AG04449 (cell line): ENCODE measurements at places on chromosomes 16 and 17.

- DNase-seq: no peak
These were observed 170.7 kb downstream of the CDH11 start for GRCh38 chr16:64951193-64951592.

GRCh38 chr17:49972486-49973270, 3.7 kb downstream of the DLX4 start:
- DNase-seq: no peak

DNA sequence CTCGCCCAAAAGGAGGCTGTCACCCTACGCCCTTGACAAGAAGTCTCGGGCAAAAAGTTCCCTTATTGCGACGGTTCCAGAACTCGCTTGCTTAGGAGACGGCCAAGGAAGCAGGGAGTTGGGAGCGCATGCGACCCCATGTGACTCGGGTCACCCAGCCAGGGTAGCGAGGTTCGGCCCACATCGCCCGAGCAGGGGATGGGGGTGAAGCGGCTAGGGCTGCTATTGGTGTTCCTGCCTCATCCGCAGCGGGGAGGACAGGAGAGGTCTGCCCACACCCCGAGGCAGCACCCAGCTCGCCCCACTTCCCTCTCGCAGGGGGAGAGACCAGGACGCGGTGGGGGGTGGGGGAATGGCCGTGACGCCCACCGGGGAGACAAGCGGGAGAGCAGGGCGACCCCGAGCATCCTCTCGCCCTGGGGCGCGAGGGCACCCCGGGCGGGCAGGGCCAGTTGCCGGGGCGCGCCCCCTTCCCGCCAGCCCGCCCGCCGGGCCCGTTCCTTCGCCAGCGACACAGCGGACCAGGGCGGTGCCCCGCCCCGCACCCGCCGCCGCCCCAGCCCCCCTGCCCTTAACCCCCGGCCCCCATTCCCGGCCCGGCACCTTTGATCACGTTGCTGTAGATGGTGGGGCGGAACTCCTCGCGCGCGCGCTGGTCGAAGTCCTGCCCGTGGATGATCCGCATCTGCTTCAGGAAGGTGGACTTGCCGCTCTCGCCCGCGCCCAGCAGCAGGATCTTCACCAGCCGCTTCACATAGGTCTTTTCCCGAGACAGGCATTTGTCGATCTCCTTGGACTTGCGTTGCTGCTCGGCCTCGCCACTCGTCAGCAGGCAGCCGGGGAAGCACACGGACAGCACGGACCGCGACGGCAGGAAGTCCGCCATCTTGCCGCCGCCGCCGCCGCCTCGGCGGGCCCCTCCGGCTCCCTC, 567 bp downstream of the GNA13 start:
- no peak for DNase-seq

- no peak for DNase-seq
These were observed 12.9 kb upstream of the ZKSCAN2 start for GRCh38 chr16:25270577-25270976.

DNA sequence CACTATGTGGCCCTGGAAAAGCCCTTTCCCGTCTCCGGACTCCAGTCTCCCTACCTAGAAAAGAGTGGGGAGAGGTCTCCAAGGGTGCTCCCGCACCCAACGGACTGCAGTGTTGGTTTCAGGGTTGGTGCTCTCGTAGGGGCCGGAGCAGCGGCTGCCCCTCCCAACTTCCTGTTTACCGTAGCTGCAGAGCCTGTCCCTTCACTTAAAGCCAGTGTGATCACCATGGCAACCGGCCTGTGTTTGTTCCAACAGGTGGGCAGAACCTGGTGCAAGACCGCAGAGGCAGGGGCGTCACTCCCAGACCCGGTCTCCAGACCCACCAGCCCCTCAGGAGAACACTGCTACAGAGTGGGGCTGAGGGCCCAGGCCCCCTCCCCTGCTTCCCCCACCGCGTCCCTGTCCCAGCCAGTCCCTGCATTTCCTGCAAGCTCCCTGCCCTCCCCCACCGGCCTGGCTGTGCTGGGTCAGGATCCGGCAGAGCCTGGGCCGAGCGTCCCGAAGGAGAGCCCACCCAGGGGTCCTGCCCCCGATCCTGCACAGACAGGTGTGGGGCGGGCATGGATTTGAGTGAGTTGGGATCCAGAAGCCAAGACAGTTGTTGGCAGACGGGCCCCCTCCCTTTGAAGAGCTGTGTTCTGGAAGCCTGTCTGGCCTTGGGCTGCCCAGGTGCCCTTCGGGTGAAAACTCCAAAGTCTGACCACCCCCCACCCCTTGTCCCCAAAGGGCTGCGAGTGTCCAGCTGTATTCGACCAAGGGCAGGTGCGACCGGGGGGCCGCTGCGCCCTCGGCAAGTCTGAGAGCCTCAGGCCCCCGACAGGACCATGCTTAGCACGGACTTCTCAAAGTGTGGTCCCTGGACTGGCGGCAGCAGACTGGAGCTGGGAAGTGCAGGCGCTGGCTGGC, 1.5 kb upstream of the BAIAP3 start:
- DNase-seq: no peak

GRCh38 chr16:89732142-89732917, 11.0 kb downstream of the ZNF276 start:
- DNase-seq: no peak

DNA sequence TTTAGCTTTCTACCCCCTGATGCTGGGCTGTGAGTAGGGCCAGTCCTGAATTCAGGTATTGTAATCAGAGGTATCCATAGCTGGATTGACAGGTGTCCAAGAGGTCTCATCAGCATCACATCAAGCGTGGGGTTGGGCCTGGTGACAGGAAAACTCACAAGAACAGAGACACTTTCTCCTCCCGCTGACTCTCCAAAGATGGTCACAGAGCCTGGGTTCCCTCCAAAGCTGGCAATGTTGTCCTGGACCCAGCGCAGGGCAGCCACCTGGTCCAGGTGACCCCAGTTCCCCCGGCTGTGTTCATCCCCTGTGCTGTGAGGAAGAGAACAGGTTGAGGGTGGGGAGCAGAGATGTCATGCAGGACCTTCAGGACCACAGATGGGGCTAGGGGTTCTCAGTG, 11.7 kb downstream of the CES1 start:
- no peak for DNase-seq

DNA sequence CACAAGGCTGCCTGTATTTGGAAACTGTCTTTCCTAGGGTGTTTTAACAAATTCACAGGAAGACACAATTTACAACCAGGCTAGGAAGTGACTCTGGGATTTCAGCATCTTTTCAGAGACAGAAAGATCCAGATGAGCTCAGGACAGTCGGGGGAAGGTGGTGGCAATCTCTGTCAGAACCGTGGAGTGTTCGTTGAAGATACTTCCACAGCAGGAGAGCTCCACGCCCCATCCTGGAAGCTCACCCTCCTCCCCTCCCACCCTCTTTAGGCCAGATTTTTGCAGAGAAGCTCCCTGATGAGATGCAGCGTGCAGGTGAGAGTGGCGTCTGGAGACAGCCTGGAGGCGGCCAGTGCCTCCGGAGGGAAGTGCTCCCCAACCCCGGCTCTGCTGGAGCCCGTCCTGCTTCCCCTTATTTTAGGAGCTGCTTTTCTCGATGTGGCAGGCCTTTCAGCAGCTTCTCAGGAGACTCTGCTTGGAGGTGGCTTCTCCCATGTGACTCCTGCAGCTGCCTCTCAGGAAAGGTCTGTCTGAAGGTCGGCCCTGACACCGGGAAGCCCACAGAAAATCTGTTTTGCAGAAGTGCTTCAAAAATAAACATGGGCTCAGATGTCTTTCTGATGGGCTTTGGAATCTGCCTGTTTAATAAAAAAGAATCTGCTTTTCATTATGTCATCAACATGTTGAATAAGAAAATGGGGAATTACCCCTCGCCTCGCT, 186.4 kb upstream of the CHMP6 start:
- no peak for DNase-seq

- no peak for DNase-seq
These were observed 21.9 kb upstream of the DLX4 start for GRCh38 chr17:49946964-49947584.

DNA sequence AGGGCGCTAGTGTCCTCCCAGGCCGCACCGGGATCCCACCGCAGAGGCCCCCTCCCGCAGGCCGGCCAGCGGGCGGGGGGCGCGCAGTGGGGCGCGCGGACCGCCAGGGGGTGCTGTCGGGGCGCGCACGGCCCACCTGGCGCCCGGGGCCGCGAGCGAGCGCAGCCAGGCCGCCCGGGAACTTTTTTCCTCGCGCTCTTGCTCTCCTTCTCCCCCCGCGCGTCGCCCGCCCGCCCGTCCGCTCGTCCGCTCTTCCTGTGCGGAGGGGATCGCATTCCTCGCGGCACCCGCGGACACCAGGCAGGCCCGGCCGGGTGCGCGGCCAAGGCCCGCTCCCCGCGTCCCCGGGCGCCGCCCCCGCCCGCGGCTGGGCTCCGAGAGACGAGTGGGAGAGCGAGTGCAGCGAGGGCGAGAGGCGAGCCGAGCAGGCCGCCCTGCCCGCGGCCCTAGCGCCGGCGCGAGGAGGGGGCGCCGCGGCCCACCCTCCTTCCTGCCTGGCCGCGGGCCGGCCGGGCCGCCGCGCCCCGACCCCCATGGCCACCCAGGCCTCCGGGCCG, at the start of gene RAI1:
TSS of gene RAI1 (plus strand) at position 272 of the 557 bp plus-strand sequence. CDS start 111,491 bp downstream, outside the sequence.
- no peak for DNase-seq

GRCh38 chr17:31900877-31901276, 631 bp downstream of the UTP6 start:
- no peak for DNase-seq

DNA sequence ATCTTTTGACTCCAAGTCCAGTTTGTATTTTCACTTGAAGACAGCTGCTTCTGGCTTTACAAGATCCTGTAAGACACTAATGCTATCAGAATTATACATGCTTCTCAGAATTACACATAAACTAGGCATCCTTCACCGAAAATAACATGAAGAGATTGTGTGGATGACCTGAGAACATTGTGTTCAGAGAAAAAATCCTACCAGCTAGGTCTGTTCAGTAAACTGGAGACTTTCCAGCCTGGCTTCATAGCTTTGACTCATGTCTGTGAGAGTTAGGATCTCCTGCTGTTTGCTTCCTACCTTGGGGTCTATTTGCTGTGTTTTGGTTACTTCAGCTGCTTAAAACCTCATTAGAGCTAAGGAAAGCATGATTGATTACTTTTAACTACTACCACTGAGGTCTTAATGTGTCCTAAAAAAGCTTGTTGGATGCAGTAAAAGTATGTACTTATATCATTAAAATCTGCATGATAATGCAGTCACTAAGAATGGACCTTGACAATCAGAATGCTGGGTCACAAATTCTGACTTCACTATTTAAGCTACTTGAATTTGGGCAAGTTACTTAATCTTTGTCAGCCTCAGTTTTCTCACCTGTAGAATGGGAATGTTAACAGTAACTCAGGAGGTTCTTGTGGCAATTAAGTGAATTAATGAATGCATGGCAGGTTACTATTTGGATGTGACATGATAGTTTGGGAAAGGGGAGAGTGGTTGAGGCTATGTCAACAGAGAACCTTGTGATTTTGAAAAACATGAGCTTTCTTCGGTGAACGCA, 8.0 kb upstream of the MYH13 start:
- no peak for DNase-seq

GRCh38 chr17:43982171-43982570, 22.3 kb upstream of the NAGS start:
- DNase-seq: no peak

GRCh38 chr16:81216706-81217105, 21.8 kb upstream of the BCO1 start:
- DNase-seq: no peak

GRCh38 chr17:16040710-16041251, 41.2 kb downstream of the TTC19 start:
- peak; percentile 26 for DNase-seq

DNA sequence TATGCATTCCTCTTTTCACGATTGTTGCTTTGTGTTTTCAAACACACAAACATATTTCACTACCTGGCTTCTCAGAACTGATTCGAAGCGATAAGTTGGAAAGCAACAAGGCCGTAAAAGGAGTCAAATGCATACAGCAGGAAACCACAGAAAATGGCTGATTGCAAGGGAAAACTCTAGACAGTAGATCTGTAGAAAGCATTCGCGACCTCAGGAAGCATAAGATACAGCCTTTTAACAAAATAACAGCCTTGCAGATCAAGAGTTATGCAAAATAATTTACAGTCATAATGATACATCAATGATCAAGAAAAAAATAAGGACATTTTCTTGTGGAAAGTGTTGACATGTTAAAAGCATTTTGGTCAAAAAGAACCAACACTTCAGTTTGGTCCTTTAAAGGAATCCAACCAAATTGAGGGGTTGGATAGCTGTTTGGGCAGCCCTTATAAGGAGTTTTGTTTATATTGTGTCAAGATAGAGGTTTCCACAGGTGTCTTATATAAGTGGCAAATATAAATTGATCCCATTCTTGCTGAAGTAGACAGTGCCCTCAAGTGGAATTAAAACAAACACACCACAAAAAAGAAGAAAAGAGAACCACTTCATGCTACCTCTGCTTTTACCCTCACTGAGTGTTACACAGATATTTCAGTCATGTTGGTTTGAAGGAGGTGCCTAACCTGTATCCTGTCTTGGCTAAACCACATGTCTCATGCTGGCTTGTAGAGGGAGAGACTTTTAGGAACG, 5.5 kb downstream of the CYLD start:
- no peak for DNase-seq

GRCh38 chr17:73300392-73300791, 11.4 kb downstream of the CDC42EP4 start:
- no peak for DNase-seq

DNA sequence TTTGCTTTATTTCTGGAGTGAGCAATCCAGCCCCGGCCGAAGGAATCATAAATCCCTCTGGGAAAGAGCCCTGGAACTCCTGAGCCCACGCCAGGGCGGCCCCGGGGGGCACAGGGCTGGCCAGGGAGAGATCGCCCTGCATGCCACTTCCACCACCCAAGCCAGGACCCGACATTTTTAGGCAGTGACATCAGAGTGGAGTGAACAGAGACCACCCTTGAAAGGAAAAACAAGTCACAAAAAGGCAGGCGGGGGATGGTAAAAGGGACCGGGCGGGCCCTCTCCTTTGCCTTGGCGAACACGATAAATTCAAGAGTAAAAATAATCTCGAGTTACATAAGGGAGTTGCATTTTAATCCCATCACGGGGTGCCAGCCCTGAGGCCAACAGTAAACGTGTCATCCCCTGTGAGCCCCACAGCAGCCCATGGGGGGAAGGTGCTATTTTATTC, 284.1 kb downstream of the C16orf95 start:
- no peak for DNase-seq

GRCh38 chr16:4052801-4053293, 63.4 kb downstream of the ADCY9 start:
- no peak for DNase-seq

DNA sequence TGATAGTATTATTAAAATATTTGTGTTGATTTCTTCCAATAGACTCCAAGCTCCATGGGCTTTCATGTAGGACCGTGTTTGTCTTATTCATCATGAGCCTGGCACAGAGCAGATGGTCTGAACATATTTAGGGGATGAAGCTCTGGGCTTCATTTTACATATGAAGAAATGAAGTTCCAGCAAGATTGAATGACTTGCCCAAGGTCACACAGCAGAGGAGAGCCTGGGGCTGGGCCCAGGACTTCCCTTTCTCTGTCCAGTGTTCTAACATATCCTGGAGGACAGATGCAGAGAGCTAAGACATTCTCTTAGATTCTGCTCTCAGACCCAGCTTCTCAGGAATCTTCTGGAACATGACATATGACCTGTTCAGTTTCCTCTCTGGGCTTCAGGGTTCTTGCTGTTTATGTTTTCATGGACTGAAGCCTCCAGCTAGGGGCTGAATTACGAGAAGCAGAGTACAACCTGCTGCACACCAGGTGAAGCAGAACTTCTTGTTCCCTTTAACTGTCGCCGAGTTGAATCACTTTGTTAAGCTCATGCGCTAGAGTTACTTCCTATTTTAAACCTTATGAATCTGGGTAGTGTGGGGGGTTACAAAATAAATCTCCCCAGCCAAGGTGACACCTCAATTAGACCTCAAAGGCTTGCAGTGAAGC, 53.6 kb downstream of the GPRC5B start:
- DNase-seq: no peak
